ENCODE measurements at places on chromosomes 12 and 14. TPM values are rescaled to one million over a fixed set of nuclear protein-coding genes. Genes with fewer than 3 reads are reported as not detected.

DNA sequence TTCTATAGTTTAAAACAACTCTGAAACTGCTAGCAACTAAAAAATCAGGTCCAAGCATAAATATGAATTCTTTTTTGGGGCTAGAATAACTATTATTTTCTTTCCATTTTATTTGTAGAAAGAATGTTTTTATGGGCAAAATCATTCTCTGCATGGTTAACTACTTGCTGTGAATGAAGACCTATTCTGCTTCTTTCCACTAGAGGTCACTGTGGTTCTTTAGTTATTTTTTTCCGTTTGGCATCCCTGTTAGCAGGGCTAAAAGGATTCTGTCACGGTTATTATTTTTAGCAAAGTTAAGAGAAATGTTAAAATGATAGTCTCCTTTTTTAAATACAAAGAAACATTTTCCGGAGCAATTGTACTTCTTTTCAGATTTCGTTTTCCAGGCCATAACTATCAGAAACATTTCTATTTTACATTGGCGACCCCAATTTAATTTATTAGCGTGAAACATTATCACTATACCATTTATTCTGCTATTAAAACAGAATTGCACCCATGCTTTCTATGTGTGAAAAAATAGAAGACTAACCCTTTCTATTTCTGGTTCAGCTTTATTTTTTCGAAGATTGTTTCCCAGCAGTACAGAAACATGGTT, 404.8 kb downstream of the ATP23 start:
- DNase-seq, result no peak

DNA sequence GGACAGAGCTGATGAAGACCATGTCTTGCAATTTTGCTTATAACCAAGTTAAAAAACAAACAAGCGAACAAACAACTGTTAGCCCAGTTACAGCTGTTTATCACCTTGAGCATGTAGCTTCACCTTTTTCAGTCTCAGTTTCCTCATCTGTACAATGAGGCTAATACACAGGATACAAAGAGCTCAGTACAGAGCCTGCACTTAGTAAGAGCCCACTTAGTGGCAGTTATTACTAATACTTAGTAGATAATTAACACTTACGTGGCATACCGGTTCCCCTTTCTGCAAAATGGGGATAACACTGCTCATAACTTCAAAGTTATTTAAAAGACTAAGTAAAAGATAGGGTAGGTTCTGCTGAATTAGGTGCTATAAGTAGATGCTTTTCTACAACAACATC, 228.0 kb downstream of the MON2 start:
- DNase-seq, result no peak

The DACT1 gene
- total RNA-seq, result 2.4 TPM

DNA sequence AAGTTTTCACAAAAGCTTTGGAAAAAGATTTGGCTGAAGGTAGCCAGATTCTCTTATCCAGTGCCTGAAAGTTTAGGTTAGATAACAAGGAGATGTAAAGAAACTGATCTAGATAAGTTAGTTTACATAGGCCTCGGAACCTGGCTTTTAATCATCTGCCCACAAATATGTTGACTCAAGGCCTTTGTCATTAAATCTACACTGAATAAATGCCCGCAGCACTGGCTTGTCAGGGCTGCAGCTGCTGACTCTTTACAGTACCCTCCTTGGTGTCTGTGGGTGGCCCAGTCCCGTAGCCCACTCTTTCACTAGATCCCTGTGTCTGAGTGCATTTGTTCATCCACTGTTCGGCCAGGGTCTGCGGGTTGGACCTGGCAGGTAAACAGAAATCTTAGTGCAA, 58.0 kb downstream of the TMEM116 start:
- no peak for DNase-seq

- DNase-seq, result no peak
These were observed 17.5 kb downstream of the DYRK4 start for GRCh38 chr12:4579305-4580102.

- DNase-seq, result no peak
These were observed 43.2 kb upstream of the TUNAR start for GRCh38 chr14:95833429-95833828.

- DNase-seq, result no peak
These were observed 80.8 kb downstream of the ANO2 start for GRCh38 chr12:5864301-5864700.

- no peak for DNase-seq
These were observed 85.8 kb downstream of the ATP23 start for GRCh38 chr12:58026897-58027891.

The PPP4R4 gene
- total RNA-seq, result not detected

The FGD4 gene
- total RNA-seq, result 17.3 TPM

- DNase-seq, result no peak
These were observed 46.7 kb downstream of the BHLHE41 start for GRCh38 chr12:26077915-26078702.

The BDKRB1 gene
- total RNA-seq, result not detected

GRCh38 chr14:57823015-57823660, 42.8 kb downstream of the SLC35F4 start:
- DNase-seq, result no peak

The VWF gene
- 238 TPM for total RNA-seq

The KLRG1 gene
- total RNA-seq, result 4.8 TPM

The NR4A1 gene
- 46.1 TPM for total RNA-seq

The SERPINA10 gene
- total RNA-seq, result not detected

DNA sequence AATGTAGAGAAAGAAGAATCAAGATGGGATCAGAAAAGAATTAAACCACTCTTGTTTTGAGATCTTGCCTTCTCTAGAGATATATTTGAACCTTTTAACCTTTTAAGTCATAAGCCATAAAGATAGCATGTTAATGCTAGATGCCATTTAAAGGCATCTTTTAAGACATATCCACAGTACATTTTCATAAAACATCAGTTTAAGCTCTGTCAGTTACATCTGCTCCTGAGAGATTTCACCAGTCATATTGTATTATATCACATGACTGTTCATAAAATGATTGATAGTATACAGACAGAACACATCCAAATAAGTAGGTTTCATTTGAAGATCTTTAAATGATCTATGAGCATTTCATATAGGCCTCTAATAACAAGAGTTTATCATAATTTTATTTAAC, 1238.5 kb downstream of the SLC16A7 start:
- no peak for DNase-seq

DNA sequence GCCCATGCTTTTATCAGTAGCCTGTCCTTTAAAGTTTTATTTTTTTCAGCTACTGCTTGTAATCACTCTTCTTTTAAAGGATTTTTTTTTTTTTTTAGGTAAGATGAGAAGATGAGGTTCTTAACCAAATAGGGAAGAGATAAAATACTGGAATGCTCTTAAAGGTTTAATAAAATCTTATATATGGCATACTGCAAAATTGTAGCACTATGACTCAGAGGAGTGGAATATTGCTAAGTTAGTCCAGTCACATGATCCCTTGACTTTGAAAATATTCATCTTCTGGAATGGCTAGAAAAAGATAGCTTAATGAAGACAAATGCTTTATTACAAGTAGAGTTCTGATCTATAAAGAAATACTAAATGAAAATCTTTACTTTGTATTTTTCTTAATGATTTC, 116.6 kb downstream of the NAV3 start:
- DNase-seq, result no peak

- peak; percentile 57 for DNase-seq
These were observed 15.5 kb upstream of the TCTN2 start for GRCh38 chr12:123655420-123655819.

DNA sequence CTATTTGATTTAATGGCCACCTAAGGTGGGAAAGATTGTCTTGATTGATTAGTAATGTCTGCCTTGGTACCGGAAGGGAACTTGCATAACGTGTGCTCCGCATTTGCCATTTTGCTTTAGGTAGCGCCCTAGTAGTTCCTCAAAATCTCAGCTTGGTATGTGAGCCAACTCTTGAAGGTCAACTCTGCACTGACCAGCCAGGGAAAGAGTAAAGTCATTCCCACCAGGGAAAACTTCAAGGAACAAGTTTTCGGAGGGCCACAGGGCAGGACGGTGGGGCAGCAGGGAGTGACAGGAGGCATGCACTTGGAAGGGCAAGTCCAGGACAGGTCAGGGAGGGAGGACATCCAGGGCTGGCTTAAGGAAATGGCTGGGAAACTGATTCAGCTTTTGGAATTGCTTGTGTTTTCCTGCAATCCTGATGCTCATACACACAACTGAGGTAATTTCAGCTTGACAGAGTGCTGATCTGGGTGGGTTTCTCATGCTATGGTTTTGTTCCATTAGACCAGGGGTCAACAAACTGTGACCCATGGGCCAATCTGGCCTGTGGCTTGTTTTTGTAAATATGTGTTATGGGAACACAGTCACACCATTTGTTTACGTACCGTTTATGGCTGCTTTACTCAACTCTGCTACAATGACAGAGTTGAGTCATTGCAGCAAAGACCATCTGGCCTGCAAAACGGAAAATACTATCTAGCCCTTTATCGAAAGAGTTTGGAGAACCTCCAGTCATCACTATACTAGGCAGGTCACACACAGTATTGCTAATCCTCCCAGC, 184.5 kb downstream of the RBM19 start:
- no peak for DNase-seq

DNA sequence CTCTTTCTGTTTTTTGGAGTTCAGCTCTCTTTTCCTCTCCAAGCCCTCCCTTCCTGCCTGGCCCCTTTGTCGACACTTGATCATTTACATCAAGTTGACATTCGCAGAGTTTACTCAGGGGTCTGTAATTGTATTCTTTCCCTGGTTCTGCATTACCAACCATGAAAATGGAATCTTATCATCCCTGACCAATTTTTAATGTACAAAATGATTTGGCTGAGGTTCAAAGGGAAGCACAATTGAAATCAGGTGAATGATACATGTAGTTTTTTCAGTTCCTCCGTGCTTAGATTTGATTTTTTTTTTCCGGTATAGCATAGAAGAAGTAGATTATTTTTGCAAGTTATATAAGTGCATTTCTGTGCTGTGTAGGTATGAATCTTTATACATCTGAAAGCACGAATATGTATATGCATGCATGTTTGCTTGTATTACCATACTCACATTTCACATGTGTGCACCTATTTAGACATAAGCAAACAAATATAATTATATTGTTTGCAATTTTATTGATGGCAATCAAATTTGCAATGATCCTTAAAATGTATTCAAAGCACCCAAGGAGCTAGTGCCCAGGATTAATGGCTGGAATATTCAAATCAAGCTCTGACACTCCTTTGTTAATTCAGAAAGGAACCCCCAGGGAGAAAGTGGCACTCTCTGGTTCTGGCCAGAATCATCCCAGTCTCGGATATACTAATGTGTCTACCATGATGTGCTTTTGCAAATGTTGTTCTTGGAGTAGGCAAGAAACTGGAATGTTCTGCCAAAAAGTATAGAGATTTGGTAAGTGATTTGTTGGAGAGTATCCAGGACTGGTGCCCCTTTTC, 189.3 kb downstream of the VRK1 start:
- no peak for DNase-seq

The ABCD2 gene
- 9.2 TPM for total RNA-seq

The KRT71 gene
- not detected for total RNA-seq

DNA sequence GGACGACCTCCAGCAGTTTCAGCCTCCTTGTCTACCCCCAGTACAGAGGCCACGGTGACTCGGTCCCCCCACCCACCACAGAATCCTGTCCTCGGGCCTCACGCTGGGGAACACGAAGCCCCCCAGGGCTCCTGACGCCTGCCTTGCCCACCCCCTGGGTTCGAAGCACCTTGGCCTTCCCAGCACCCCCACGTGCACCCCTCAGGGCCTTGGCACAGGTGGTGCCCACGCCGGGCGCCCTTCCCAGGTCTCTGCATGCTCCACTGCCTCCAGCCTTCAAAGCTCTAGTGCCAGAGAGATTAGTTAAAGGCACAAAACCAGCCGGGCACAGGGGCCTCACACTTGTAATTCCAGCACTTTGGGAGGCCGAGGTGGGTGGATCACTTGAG, 61.8 kb downstream of the NOC4L start:
- no peak for DNase-seq

DNA sequence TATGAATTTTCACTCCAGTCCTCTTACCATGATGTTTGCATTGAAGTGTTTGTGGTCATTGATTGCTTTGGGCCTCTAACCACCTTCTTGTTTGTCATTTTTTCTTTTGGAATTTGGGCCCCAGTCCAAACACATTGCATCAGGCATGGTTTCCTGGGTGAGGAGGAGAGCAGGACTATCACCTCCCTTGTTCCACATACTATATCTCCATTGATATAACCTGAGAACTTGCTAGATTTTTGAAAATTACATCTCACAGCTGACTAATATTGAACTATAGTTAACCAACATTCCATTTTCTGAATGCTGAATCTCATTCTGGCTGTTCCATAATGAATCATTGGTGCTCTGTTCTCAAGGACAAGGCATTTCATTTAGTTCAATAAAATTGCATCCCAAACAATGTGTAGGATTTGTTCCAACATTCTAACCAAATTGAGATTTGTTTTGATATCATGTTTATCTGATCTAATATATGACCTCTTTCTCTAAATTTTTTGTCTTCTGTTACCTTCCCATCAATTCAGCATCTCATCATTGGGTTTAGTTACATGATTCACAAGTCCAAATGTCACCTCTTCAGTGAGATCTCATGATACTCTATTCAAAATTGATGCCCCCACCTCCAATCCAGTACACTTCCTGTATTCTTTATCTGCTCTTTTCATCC, 329.0 kb downstream of the ZFP36L1 start:
- DNase-seq, result no peak

GRCh38 chr14:75630695-75631452, 29.8 kb downstream of the ERG28 start:
- DNase-seq, result no peak

GRCh38 chr12:7937833-7938506, 2.0 kb upstream of the SLC2A3 start:
- DNase-seq, result no peak

DNA sequence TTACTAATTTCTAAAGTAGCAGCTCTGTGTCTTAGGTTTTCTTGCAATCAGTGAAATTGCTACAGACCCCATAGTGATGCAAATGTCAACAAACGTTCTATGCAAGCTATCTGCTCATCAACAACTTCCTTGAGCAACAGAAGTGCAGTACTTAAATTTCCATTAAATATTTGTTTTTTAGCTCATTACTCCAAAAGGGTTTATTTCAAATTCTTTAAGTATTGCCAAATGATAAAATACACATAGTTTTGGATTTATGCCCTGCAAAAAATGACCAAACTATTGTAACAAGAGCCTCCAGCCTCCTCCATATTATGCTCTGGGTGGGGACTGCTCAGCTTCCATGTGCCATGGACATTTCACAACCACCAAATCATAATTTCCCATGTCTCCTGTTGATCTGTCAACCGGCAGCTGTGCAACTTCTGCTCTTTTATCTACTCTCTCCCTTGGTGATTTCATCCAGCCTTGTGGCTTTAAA, 4.4 kb downstream of the BDKRB1 start:
- DNase-seq, result no peak

DNA sequence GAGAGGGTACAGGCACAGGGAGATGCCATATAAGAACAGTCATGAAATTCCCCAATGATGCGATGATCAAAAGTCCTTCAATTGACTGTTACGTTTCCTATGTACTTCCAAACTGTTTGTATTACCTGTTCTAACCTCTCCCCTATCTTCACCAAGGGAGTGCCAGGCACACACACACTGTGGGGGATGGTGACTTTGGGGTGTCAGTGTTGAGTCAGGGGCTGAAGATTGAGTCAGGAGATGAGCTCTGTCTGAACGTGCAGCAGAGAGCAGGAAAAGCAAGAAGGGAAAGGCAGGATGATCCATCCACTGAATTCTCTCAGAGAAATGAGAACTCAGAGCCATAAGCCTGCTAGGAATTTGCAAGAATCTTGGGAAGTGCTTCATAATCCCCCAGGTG, 153.4 kb downstream of the EFCAB11 start:
- no peak for DNase-seq

Data from Right ventricle myocardium superior (tissue), 1 donor.